ENCODE measurements at places on chromosomes 6 and 20. TPM values are rescaled to one million over a fixed set of nuclear protein-coding genes. Genes with fewer than 3 reads are reported as not detected.

Gene CST11
- total RNA-seq: not detected

Gene SLC22A3
- not detected for total RNA-seq

Gene ID4
- not detected for total RNA-seq

Gene COX4I2
- not detected for total RNA-seq

Gene MANEA
- 31.4 TPM for total RNA-seq

Gene SLC17A2
- total RNA-seq: not detected

Gene GMDS
- total RNA-seq: 31.1 TPM

Gene GPX5
- total RNA-seq: not detected

Gene ADGRB3
- not detected for total RNA-seq

Gene BANF2
- not detected for total RNA-seq

Gene PRPH2
- total RNA-seq: not detected

Gene THBS2
- total RNA-seq: not detected

Gene EPB41L1
- total RNA-seq: not detected

Gene BPIFB2
- not detected for total RNA-seq

Gene TRIM31
- total RNA-seq: not detected
